ENCODE measurements at places on chromosomes 11 and 22. TPM values are rescaled to one million over a fixed set of nuclear protein-coding genes. Genes with fewer than 3 reads are reported as not detected.

Gene CYP2D6
- 0.43 TPM for total RNA-seq

Gene IFTAP
- total RNA-seq = 18.5 TPM

Gene FAM118A
- 21.9 TPM for total RNA-seq

Gene CLP1
- 11.0 TPM for total RNA-seq

Gene C1QTNF4
- 0.17 TPM for total RNA-seq
